ENCODE measurements at places on chromosomes 16 and 17.

- no peak for DNase-seq
Observed at GRCh38 chr17:21380659-21381058, 4.5 kb downstream of the KCNJ12 start.

- peak; percentile 59 for DNase-seq
Observed at GRCh38 chr16:88430524-88431446, 22.3 kb upstream of the ZFPM1 start.

GRCh38 chr16:15613676-15614075 is 29.3 kb downstream of the MARF1 start:
- no peak for DNase-seq

GRCh38 chr17:33487187-33487879 is 194.2 kb upstream of the ASIC2 start:
- DNase-seq: no peak

DNA sequence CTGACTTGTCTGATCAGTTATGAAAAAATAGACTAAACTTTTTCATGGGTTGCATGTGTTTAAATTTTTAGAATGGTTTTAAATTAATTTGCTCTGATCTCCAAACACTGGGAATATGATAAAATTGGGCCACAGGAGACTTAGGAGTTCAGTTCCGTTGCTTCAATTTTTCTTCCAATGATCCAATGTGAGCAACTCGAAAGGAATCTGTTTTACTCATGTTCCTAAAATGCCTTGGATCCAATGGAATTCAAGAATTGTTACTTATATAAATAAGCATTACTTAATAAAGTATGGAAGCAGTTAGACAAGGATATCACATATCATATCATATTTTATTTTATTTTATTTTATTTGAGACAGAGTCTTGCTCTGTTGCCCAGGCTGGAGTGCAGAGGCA is 56.0 kb upstream of the NACA2 start:
- no peak for DNase-seq

- no peak for DNase-seq
Observed at GRCh38 chr17:57046749-57047148, 38.3 kb upstream of the AKAP1 start.

DNA sequence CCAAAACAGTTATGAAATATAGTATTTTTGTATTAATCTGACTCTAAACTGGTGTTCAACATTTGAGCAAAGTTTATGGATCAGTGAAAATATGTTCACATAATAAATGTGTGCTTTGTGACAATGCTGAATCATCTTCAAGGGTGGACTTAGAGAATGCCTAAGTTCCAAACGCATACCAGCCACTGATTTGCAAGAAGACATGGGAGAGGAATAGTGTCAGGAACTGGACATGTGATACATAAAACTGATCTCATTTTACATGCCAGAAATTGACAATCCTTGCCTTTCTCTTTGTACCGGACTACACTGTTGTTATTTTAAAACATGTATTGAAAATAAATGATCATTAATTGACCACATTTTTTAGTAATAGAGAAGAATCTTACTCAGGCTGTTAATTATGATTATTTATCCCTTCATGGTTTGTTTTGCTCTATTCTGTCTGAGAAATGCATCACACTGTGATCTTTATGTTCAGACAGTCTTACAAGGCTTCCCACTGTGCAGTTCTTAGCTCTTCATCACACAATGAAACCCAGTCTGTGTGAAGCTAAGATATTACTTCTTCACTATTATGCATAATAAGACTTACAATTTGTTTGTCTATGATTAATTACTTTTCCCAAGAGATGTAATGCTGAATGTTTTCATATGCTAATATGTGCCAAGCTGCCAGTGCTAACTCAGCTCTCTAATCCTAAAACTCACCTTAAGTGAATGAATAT is 1180.6 kb upstream of the CDH8 start:
- DNase-seq: no peak

DNA sequence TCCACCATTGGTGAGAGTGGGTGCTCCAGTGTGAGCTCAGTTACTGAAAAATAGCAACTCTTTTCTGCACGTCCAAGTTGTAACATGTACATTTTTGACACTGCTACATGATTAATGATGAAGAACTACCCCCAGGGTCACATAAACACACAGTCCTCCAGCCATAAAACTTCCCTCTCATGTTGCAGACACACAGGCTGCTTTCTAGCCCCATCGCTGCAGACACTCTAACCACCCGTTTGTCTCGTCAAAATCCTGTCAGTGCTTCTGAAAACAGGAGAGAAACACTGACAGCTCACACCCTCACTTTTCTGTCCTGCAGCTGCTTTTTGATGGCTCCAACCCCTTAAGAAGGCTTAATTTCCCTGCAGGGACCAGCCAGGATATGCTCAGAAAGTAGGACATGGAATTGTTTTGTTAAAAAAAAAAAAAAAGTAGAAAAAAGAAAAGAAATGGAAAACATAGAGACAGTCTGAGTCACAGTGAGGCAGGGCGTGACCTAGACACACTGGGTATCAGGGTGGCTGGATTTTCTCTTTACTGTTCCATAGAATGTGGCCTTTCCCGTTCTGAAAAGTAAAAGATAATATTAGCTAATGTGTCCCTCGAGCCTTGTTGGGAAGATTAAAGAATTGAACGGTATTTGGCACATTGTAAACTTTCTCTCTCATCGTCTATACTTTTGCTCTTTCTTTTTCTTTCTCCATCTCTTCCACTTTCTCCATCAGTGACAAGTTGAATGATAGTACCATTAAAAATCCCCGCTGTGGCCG is 20.7 kb upstream of the CCL5 start:
- DNase-seq: no peak

Measured in activated CD4-positive, alpha-beta T cell treated with anti-CD3 and anti-CD28 coated beads for 48 hours (primary cell).